NB4 (cell line): ENCODE measurements at places on chromosomes 7 and 10.

GRCh38 chr7:135692055-135692454 is 29.7 kb downstream of the STMP1 start:
- no peak for DNase-seq

GRCh38 chr10:16652154-16652553 is 130.5 kb upstream of the C1QL3 start:
- DNase-seq = no peak

DNA sequence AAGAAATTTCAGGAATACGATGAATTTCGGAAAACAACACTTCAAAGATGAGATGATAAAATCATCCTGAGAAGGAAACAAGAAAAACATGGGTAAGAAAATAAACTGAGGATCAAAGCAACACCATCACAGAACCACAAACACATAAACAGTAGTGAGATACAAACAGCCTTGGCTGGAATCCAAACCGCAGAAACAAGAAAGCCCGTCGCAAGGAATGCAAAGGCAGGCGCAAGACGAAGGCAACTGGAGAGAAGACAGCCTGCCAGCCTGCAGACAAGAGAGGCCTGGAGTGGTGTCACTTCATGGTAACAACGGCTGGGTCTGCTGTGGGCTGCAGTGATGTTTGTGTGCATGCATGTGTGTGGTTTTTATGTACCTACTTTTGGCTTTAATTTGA is 61.8 kb upstream of the DRGX start:
- DNase-seq = no peak

DNA sequence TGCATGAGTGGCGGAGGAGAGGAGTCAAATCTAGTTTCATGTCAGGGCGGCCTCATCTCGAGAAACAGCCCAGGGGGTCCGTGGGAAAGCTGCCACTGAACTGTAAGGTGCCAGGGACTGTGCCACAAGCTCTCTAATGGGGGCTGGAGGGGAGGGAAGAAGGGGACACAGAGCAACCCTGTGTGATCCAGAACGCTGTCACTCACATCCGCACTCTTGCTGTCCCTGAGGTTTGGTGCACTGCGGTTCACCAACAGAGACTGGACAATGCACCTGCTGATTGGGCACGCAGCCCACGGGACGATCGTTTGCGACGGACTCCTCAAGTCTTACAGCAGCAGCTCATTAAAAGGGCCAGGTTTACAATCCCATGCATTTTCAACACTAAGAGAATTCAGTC is 47.7 kb downstream of the AMZ1 start:
- no peak for DNase-seq

DNA sequence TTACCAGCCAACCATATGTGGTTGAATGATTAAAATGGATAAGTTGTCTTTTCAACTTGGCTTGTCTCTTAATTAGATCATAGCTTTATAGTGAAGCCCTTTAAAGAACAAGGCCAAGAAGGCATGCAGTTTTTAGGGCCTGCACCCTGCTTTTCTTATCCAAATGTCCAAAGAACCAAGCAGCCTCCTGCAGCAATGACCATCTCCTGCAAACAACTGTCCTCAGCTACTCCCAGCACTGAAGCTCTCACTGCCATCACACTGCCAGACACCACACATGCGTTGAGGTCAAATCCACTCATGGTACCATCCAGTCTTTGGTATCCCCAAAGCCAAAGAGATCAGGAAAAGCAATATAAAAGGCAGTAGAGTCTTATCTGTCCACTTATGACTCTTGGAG is 210.3 kb downstream of the ACTR3B start:
- DNase-seq = no peak

- no peak for DNase-seq
These were observed 4.3 kb downstream of the VPS37D start for GRCh38 chr7:73671857-73672445.

GRCh38 chr7:13106513-13106912 is 419.1 kb downstream of the ARL4A start:
- DNase-seq = no peak

- DNase-seq = no peak
These were observed 103.0 kb downstream of the COBL start for GRCh38 chr7:51213618-51214017.

GRCh38 chr10:127119936-127120335 is 76.5 kb downstream of the INSYN2A start:
- DNase-seq = no peak

DNA sequence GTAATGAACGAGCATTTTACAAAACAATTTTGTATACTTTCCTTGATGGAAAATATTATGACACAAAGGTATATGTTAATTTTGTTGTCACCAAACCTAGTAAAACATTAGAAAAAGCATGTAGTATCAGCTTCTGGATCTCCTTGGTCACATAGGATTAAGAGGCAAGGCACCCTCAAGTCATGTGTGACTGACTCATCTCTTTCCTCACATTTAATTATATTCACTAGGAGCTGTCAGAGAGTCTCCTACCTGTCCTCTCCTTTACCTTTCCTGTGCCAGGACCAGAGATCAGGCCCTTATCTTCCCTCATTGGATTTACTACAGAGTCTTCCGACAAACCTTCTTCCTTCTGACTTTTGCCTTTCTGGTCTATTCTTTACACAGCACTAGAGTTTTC is 111.3 kb upstream of the RPA3 start:
- DNase-seq = no peak

GRCh38 chr10:91664426-91664825 is 31.6 kb upstream of the PPP1R3C start:
- DNase-seq = no peak

DNA sequence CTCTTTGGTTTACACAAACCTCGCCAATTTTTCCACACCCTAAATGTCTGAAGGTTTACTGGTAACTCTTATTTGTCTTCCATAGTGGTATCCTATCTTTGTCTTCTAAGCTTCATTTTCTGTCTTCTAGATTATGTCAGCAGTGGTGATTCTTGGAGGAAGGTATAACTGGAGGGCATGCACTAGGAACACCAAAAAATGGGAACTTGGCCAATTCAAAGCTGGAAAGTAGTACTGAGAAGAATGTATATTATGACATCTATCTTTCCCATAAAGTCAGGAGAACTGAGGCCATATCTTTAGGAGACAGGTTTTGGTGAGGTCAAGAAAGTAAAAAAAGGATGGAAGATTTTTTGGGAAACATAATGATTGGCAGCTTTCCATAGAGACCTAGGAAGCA is 113.3 kb downstream of the CPEB3 start:
- no peak for DNase-seq

DNA sequence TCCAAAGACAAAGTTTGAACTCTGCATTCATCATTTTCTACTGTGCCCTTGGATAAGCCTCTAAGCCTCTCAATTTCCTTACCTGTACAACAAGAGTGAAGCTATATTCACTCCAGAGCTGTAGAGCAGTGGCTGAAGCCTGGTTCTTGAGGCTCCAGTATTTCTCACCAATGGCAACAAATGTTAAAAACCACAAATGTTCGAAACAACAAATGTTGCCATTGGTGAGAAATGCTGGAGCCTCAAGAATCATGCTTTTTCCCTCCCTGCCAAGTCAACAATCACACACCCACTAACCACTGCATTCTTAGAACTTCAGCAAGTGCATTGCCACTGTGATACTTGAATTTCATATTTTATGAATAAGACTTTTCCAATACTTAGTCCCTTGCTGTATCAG is 237.9 kb downstream of the TMEM26 start:
- DNase-seq = no peak

GRCh38 chr7:27921081-27921836 is 181.3 kb downstream of the TAX1BP1 start:
- DNase-seq = peak; percentile 89

GRCh38 chr10:59281861-59282260 is 80.5 kb downstream of the FAM13C start:
- DNase-seq = no peak
